ENCODE measurements at places on chromosomes 7 and 10.

DNA sequence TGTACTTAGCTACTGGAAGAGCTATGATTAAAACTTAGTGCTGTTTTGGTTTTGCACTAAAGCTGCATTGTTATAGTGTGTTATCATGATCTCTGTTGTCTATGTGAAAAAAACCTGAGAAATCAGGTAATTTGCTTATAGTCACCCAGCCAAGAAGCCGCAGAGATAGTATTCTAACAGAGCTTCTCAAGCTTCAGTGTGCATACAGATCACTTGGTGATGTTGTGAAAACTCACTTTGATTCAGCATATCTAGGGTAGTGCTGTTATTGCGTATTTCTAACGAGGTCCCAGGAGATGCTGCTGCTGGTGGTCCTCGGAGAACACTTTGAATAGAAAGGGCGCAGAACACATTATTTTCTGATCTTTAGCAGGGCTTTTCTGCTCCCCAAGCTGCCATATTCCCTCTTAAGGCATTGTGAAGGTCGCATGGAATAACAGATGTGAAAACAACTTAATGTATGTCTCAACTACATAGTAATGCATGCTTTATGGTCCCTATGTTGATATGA, 68.4 kb upstream of the PDCD4 start:
- no peak for DNase-seq

DNA sequence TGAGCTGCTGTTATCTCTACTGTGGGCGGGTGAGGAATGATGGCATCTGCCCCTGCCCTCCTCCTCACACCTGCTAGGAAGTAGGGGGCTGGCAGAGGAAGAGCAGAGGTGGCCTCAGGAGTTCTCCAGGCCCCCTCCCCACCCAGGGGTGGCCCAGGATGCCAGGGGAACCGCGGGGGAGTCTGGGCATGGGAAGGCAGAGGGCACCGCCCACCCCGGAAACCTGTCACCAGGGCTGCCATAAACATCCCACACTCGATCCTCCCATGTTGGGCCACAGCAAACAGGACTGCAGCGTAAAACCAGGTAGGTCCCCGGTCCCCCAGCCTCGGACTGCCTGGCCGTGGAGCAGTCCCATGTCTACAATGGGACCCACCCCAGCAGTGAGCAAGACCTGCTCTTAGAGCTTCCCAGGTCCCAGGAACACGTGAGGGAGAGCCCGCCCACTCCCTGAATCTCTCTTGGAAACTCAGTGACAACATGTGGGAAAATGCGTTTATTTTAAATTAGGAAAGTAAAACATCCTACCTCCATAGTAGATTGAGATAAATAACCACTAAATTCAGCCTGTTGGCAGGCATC, 23.4 kb downstream of the EBF3 start:
- DNase-seq: no peak

DNA sequence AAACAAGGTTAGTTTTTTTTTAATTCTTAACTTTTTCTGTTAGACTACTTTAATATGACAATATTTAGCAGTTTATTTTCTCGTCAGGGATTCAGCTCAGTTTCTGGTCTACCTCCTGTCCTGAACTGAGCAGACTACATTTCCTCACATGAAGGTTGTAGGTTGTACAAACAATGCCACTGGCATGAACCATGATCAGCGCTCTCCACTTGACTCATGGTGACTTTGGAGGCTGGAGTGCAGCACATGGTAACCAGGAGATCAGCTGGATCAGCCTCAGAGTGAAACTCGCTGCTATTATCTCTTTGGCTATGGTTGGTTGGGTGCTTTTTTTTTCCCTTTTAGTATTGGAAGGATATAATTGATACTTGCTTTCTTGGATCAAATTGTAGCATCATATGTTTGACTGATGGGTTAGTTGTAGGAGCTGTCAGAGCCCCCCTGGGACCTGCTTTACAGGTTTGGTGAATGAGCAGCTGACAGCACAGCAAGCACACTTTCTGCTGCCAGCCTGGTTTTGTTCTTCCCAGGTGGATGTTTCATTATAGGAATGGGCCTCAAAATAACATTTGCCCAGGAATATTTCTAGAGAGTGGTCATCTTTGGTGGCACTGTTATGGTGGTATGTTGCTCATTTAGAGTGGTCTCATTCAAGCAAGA, 556.4 kb downstream of the AUTS2 start:
- no peak for DNase-seq

DNA sequence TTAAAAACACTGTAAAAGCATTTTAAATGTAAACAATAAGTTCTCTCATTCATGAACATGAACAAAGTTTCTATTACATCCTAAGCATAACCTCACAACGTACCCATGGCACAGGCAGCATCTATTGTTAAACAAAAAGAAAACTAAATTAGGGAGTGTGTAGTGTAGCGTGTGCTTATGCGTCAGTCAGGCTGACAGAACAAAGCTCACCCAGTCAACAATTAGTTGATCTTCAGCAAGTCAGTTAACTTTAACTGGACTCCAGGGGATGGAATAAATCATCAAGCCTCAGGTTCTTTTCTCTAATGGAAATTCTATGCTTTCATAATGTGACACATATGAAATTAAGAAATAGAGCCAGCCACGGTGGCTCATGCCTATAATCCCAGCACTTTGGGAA, 91.6 kb upstream of the ODAD2 start:
- no peak for DNase-seq

- DNase-seq: no peak
Observed at GRCh38 chr7:121235201-121235600, 93.6 kb upstream of the WNT16 start.

- no peak for DNase-seq
Observed at GRCh38 chr10:85548034-85548433, 818.6 kb downstream of the GRID1 start.

DNA sequence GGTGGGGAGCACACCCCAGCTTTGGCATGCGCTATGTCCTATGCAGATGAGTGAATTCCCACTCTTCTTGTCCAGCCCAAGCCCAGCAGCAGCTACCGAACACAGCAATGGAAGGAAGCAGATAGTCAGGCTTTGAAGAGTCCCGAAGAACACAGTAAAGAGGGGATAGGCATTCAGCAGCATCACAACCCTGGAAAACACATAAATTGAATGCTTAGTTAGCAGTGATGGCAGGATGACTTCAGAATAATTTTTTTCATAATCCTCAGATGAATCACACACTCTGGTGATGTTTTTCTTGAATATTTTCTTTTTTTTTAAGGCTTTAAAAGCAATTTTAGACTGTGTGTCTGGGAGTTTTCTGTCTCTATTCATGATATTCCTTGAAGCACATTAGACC, 95.8 kb downstream of the CFAP58 start:
- DNase-seq: no peak

- no peak for DNase-seq
Observed at GRCh38 chr7:157690833-157691585, 354.2 kb downstream of the DNAJB6 start.

DNA sequence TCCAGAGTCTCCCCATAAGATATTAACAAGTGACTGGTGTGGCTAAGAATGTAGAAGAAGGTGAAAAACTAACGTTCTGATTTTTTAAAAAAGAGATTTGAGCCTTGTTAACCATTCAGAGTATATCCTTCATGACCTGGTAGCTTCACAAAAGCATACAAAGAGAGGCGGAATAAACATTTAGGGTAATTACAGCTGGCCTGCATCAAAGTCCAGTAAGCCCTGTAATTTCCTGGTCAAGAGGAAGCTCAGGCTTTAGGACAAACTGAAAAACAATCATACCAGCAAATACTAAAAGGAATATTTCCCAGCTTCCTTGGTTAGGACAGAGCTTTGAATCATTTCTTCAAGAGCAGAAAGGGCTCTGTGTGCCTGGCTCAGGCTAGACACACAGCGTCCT, 165.2 kb downstream of the COBL start:
- DNase-seq: no peak

- DNase-seq: no peak
Observed at GRCh38 chr10:49369216-49370162, 26.4 kb downstream of the DRGX start.

DNA sequence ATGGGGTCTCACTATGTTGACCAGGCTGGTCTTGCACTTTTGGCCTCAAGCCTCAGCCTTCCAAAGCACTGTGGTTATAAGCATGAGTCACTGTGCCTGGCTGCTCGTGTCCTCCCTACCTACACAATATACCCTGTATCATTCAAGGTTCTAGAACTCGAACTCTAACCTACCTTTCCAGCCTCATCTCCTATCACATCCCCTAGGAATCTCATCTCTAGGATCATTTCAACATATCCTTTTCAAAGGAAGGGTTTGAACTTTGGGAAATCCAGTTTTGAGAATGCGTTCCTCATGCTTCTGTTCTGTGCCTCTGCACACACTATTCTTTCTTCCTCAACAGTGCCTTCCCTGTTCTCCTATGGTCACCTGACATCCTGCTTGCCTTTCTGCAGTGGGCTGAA, 87.8 kb upstream of the RHEB start:
- no peak for DNase-seq

DNA sequence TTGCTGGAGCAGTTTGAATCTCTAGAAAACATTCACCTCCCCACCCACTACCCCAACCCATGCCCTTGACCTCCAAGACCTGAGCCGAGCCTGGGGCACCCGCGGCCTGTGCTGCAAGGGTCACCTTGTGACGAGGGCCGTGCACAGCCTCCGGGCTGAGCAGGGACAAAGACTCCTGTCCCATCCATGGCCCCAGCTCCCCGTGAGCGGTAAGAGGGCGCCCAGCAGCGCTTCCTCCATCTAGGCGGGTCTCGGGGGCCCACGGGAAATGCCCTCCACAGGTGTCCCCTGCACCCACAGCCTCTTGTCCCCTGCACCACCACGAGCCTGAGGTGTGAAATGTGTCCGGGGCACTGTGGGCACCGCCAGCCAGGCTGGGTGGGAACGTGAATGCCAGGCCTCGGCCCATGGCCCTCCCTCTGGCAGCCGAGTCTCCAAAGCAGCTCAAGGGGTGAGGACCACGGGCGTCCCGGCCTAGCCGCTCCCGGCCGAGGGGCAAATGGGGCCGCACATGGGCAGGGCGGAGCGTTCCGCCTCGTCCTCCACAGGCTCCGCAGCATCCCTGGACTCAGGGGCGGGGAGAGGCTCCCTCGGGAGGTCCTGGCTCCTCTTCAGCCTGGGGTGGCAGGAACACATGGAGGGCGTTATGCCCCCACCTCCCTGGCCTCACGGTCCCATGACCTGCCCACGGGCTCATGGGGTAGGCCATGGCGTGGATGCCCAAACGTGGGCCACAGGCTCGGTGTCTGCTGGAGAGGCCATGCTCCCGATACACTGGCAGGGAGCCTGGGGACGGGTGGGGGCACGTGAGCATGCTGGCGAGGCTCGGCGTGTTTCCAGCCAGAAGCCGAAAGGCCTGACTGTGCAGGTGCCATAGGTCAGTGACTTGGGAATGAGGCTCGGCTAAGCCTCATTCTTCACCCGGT, 21.1 kb downstream of the DPYSL4 start:
- no peak for DNase-seq

DNA sequence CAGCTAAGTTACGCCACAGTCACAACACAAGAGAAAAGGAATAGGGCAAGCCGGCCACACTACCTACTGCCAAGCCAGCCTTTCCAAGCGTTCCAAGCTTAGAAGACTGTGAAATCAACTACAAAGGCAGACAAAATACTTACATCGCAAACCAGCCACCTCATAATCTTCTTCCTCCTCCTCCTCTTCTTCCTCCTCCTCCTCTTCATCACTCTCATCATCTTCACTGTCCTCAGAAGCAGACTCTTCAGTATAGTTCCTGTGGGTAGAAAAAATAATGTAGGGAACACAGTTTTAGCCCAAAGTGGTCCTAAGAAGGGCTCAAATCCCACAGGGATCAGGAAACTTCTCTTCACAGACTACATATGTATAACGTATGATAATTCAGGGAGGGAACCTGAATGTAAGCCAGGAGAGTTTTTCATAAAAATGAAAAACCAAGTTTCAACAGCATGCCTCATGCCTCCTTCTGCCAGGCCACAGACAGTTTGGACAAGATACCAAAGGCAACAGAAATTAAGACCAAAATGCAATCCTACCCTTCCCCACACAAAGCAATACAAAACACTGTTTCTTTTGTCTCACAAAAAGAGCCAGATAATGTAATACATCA, 13.6 kb downstream of the FZD9 start:
- no peak for DNase-seq

GRCh38 chr10:68211669-68212068, 20.2 kb downstream of the ATOH7 start:
- no peak for DNase-seq

DNA sequence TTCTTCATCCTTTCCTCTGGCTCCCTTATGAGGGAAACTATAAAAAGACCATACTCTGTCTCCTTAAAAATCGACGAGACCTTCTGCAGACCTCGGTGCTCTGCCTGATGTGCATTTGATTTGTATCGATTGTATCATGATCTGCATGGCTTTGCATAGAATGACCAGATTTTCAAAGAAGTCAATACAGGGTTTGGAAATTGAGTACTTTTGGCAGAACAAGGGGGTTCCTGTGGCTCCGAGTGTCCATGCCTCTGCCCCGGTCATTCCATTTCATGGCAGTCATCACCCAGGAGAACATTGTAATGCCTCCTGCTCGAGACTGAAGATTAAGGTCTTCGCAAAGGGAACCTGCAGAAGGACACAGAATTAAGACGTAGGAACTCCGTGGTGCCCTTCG, 685 bp downstream of the CASP2 start:
- no peak for DNase-seq

DNA sequence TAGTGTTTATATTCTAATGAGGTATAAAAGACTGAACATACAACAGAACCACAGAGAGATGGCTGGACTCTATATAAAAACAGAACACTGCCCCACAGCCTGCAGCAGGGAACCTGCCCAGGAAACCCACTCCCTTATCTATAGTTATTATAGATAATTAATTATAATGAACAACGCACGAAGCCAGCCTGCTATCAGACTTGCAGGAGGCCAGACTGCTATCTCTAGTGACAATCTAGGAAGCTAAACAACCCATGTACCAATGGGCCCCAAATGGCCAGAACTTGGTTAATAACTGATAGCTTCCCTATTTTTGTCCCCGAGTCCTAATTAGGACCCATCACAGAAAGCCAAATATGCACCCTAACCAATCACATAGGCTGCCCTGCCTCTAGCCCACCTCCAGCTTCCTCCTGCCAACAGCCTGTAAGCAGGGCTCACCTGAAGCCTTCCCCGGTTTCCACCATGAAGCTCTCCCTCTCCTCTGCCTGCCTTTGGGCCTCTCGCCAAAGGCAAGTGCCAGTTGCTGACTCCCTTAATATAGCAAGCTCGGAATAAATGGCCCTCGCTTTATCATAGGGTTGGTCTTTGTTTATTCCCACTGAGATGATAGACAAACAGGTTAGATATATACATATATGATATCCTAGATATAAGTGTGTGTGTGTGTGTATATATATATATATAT, 74.5 kb downstream of the SYPL1 start:
- DNase-seq: no peak
